Kidney (tissue), 22 donors: ENCODE measurements at places on chromosomes 13 and 19. TPM values are rescaled to one million over a fixed set of nuclear protein-coding genes. Genes with fewer than 3 reads are reported as not detected.

The ALG5 gene
- total RNA-seq = 42.6 TPM

The NRTN gene
- total RNA-seq = 3.5 TPM

The VSTM1 gene
- total RNA-seq = 0.35 TPM

The ZNF135 gene
- 9.7 TPM for total RNA-seq

The GRK1 gene
- total RNA-seq = not detected

The SCEL gene
- total RNA-seq = 3.3 TPM

The CNN1 gene
- 47.8 TPM for total RNA-seq

The GFY gene
- not detected for total RNA-seq

GRCh38 chr19:5663904-5664303 lies 16.4 kb downstream of the MICOS13 start:
- DNase-seq = no peak

GRCh38 chr19:51607920-51608562 lies 22.2 kb downstream of the SIGLEC5 start:
- peak; percentile 88 for DNase-seq

DNA sequence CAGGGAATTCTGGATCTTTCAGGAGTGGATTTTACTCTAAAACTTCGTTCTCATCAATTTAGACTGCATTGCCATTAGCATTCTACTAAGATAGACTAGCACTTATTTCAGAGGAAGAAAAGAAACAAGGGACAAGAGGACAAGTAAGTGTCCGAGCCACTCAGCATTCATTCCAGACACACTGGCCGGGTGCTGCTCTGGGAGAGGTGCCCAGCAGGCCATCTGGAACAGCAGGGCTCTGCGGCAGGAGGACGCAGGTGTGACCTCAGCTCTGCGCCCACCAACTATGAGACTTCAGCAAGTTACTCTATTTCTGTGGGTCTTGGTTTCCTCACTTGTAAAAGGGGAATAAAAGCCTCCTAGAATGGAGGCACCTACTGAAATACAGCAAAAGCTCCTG lies 4.2 kb downstream of the EPS15L1 start:
- DNase-seq = no peak

- DNase-seq = no peak
Measured at GRCh38 chr13:60267498-60268202, 103.9 kb upstream of the DIAPH3 start.

- no peak for DNase-seq
Measured at GRCh38 chr19:43337737-43338136, 15.7 kb upstream of the CD177 start.

DNA sequence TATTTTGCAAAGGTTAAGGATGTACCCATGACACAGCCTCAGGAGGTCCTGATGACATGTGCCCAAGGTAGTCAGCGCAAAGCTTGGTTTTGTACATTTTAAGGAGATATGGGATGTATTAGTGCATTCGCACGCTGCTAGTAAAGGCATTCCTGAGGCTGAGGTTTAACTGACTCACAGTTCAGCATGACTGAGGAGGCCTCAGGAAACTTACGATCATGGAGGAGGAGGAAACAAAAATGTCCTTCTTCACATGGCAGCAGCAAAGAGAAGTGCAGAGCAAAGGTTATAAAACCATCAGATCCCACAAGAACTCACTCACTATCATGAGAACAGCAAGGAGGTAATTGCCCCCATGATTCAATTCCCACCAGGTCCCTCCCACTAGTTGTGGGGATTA lies 1017.4 kb downstream of the EFNB2 start:
- DNase-seq = no peak

- no peak for DNase-seq
Measured at GRCh38 chr19:48530066-48530720, 18.6 kb upstream of the LMTK3 start.

- no peak for DNase-seq
Measured at GRCh38 chr19:15866636-15867035, 31.2 kb downstream of the CYP4F2 start.

DNA sequence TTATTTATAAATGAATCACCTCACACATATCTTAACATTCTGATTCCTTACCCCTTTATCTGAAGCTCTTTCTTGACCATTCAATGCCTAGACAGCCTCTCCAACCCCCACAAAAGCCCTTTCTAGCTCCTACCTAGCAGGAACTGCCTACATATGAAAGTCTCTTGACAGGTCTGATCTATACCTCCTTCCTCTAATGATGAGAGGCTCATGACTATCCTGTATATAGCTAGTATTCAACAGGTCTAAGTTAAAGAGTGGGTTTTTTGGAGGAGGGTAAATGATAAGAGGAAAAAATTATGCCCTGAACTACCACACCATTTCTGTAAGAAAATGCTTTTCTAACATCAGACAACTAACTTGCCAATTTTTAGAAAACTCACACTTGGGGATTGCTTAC lies 47.0 kb downstream of the RBM26 start:
- DNase-seq = no peak

DNA sequence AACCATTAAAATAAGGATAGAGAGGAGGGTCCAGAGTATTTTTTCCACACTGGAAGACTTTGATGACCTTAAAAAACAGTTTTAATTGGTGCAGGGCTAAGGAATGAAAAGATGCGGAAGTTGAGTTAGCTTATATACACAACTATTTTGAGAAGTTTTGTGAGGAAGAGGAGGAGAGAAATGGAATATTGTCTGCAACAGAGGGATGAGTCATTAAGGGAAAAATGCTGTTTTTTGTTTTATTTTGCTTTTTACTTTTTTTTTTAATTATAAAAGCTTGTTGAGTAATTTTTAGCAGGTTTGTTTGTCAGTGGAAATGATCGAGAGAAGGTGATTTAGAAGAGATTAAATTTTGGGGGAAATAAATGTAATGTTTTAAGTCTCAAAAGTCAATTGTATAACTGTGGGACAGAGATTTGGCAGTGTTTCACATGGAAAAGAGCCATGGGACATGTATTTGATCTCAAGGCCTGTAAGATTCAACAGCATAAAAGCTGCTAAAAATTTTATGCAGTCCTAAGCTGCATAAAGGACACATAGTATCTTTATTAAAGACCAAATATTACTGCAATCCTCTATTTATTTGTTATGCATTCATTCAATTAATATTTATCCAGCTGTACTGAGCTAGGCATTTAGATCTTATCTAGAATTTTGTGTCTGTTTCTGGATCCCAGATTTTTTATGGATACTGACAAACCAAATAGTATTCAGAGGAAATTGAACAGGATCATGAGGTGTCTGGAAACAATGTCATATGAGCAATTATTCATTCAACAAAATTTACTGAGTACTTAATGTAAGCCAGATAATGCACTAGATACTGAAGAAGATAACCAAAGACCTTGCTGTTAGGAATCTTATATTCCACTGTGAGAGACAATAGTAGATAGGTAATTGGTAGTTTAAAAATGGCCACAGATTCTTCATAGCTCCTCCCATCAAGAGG lies 72.7 kb downstream of the DNAJC15 start:
- no peak for DNase-seq

DNA sequence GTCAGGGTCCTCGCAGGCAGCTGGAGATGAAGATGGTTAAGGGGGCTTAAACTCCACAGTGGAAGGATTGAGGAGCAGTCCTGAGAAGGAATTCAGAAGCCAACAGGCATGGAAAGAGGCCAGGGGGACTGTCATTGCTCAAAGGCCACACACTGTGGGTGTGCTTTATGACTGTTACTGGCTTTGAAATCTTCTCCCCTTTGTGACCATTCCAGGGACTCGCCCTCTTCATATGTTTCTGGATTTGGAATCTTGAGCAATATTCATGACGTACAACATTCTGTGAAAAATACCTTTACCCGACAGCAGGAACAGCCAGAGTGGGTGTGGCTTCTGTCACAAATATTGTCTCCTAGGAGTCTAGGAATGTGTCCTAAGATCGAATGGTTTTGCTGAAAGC lies 16.6 kb downstream of the CEACAM7 start:
- no peak for DNase-seq

- no peak for DNase-seq
Measured at GRCh38 chr19:30172613-30173242, 199.5 kb upstream of the ZNF536 start.

- peak; percentile 79 for DNase-seq
Measured at GRCh38 chr19:7869453-7869909, 4.7 kb downstream of the PRR36 start.

DNA sequence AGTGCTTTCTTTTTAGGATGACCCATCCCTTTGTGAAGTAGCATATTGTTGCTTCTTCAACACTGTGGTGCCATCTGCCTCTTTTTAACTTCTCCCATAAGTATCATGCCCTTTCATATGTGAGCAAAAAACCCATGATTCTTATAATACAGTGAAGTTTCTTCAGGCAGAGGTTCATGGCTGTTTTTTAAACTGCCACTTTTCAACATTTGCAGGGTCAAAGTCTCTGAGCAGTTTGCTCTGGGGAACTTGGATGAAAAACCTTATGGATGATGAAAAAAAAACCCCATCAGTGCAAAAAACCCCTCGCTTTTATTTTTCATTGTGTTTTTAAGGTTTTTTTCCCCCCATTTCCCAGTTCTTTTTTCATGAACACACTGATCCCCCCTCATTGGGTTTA lies 158.5 kb downstream of the LMO7 start:
- DNase-seq = no peak

DNA sequence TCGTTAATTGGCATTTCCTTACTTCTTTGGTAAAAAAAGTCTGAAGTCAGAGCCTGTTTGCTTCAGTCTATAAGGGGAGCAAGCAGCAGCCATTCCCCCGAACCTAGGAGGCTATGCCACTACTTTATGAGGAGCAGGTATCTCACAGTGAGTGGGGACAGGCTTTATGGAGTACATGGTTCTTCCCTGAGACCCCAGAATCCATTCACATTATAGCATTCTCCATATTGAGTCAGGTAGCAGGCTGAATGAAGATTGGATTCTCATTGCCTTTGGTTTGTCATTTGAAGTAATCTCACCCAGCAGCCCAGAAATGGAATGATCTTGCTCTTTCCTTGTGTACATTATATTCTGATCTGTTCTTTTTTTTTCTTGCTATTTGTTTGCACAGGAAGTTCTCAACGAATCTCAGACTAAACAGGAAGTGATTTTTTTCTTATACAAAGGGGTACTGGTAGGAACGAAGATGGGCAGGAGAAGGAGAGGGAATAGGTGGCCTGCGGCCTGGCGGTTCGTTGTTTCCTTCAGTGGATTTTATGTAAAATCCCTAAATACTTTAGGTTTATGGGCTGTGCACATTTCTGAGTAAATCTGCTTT lies 74.4 kb downstream of the ARHGAP35 start:
- DNase-seq = no peak

DNA sequence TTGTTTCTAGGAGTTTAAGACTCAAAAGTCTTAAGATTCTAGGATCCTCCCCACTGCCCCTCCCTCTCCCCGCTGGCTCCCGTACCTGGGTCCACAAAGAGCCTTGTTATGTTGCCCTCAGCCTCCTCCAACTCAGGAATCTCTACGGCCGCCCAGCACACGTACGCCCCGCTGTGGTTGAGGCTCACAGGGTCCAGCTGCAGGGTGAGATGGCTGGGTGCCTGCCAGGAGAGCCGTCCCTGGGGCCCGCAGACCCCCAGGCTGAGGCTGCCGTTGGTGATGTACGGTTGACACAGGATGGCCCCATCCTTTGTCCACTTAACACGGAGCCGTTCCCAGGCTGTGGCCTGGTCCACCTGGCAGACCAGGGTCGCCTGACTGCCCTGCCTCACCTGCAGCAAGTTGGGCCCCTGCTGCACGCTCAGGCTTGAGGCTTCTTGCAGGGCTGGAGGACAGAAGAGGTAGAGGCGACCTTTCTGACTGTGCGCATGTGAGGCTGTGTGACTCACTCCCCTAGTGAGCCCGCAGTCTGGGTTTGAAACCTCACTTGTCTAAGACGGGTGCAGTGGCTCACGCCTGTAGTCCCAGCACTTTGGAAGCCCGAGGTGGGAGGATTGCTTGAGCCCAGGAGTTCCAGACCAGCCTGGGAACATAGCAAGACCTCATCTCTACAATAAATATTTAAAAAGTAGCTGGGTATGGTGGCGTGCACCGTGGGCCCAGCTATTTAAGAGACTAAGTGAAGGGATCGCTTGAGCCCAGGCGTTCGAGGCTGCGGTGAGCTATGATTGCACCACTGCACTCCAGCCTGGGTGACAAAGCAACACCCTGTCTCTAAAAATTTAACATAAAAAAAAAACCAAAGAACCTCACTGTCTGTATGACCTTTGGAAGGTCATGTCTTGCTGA lies 4.0 kb downstream of the TMIGD2 start:
- DNase-seq = no peak

DNA sequence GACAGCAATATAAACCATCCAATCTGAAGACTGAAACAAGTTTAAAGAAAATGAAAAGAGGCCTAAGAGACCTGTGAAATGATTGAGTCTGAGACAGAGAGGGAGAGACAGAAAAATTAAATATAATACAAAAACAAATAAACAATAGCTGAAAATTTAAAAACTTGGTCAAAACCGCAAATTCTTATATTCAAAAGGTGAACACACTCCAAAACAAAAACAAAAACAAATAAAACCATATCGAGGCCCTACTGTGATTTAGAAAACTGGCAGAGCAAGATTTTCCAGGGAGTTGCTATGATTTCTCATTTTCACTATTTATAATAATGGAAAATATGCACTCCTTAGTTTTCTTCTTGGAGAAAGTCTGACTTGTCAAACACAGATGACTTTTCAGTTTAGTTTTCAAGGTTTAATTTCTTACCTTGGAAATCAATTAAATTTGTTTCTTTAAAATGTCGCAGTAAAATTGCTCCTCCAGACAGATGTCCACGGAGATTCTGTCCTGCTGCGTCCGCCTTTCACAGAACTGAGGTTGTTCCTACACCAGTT lies 1420.3 kb downstream of the UQCRFS1 start:
- DNase-seq = no peak

- no peak for DNase-seq
Measured at GRCh38 chr13:43749503-43749902, 37.3 kb downstream of the ENOX1 start.

GRCh38 chr19:33159149-33159548 lies 27.2 kb downstream of the WDR88 start:
- no peak for DNase-seq

DNA sequence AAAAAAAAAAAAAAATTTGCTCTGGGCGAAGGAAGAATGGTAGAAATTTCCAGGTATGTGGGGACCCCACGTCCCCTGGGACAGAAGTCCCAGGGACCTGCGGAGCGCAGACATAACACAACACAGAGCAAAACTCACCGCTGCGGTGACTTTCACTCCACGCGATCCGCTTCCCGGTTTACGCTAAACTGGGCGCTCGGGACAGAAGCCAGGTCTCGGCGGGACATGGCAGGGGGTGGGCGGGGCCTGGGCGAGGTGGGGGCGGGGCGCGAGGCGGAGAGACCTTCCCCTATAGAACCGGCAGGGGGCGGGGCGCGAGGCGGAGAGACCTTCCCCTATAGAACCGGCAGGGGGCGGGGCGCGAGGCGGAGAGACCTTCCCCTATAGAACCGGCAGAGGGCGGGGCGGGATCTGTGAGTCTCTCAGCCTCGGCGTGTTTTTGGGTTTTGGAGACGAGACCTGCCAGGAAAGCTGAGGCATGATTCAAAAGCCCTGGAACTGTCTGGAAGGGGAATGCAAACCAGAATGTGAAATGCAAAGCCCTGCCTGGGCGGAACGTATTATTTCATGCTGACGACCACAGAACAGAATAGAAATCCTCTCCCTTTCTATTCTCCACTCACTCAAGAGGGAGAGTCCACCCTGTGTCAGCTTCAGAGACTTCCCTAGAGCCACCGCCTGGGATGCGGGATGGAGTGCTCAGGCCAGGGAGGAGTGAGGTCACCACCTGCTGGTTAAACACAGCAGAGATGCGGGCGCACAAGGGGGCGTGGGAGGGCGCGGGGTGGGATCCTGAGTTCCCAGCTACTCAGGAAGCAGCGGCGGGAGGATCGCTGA lies 20.2 kb upstream of the ERVV-1 start:
- DNase-seq = peak; percentile 93
